ENCODE measurements at places on chromosomes 2 and 18.

DNA sequence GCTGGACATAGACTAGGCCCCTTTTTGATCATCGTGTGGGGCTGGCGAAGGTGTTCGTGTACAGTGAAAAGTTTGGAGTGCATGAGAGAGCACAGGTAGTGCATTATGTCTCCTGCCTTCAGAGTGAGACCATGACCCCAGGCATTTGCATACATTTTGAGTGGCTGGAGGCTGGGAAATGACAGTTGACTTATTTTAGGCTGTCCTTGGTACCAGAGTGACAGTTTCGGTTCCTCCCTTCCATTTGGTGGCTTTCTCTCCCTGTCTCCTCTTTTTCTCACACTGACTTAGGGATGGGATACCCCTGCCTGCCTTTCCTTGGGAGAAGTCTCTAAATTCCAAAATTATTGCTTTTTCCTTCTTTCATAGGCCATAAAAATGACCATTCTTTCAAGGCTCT, 20.1 kb downstream of the SERPINB12 start:
- no peak for DNase-seq

GRCh38 chr2:152189622-152190495, 14.3 kb upstream of the STAM2 start:
- no peak for DNase-seq

- no peak for DNase-seq
Observed at GRCh38 chr2:226839161-226839560, 3.3 kb downstream of the RHBDD1 start.

- no peak for DNase-seq
Observed at GRCh38 chr2:221962186-221962585, 336.6 kb downstream of the PAX3 start.

- DNase-seq: no peak
Observed at GRCh38 chr18:36890598-36890997, 61.7 kb downstream of the KIAA1328 start.

DNA sequence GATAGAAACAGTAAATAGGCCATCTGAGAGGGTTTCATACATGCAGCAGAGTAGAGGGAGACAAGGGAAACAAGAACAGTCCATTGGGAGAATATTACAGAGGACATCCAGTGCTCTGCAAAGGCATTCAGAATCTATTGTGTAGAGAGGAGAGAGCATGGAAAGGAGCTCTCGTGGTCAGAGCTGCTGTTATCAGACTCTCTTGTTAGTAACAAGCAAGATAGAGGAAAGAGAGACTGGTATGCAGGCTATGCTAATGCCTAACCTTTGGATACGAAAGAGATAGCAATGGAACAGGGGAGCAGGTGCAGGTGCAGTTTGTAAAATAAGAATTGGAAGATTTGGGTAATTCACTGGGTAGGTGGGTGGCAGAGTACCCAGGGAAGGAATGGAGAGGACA, 855.9 kb downstream of the CNTNAP5 start:
- no peak for DNase-seq

DNA sequence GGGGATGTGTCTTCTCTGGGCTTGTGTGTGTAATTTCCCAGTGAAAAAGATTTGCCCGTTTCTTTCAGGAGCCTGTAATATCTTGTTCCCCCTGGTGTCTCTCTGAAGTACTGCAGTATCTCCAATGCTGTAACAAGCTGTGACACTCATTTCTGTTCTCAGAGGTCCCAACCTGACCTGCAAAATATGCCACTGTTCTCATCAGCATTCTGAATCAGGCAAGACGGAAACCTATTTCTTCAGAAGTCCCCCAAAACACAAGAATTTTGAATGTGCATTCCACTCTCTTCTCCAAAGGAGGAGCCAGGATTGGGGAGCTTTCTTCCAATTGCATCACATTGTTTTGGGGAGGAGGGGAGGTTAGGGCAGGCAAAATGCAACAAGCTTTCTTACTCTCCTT, 77.0 kb upstream of the CNGA3 start:
- DNase-seq: no peak

GRCh38 chr2:146986161-146986560, 858.7 kb upstream of the ACVR2A start:
- DNase-seq: no peak

DNA sequence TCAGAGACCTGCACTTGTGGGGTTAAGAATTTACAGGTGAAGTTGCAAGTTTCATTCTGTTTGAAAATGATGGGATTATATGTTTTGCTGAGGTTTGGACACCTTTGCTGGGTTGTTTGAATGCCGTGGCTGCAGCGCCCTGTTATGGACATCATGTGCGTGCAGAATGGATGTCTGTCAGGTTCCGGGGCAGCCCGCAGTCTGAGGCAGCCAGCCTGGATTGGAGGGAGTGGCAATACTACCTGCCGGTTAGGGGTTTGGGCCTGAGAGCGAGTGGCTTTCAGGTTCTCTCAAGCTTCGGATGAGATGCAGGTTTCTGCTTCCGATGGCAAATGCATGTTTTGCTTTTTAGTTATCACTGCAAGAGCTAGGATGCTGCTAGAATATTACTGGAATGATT, 1.1 kb downstream of the CASP8 start:
- DNase-seq: no peak

DNA sequence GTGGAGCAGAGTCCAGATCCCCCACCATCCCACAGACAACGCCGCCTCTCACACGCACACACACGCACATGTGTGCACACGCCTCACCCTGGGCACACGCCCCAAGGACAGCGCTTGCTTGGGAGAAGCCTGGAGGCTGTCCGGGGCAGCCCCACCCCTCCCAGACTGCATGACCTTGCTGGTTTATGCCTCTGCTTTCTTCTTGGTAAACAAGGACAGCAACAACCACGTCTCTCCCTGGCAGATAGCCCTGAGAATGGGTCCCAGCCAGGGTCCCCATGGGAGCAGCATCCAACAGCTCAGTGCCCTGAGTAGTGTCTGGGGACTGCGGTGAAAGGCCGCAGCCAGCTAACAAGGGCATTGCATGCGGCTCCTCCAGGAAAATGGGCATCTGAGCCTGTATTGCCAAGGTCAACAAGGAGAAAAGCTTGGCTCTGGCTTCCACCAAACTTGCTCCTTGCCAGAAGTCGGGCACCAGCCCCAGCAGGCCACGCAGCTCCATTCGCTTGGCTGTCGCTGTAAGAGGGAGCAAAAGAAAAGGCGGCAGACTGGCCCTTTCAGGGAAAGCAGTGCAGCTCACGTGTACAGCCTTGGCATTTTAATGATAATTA, 234.6 kb downstream of the EIPR1 start:
- DNase-seq: no peak

GRCh38 chr2:96463119-96463518, 42.0 kb downstream of the NEURL3 start:
- DNase-seq: no peak

DNA sequence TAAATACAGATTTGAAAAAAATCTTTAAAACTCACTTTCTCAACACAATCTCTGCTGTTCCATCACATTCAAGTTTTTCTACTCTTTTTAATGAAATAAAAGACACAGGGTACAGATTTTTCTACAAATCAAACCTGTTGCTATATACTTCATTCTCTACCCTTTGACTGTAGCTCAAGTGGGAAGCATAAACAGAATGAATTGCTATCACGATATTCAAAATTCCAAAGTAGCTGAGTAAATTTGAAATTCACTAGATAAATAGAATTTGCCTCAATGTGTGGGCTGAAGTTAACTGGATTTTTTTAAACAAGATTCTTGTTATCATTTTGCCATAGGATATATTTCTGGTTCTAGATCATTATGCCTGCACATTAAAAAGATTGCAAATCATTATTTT, 185.9 kb downstream of the ZNF521 start:
- no peak for DNase-seq

GRCh38 chr18:62370366-62370765, 45.3 kb downstream of the TNFRSF11A start:
- DNase-seq: no peak

DNA sequence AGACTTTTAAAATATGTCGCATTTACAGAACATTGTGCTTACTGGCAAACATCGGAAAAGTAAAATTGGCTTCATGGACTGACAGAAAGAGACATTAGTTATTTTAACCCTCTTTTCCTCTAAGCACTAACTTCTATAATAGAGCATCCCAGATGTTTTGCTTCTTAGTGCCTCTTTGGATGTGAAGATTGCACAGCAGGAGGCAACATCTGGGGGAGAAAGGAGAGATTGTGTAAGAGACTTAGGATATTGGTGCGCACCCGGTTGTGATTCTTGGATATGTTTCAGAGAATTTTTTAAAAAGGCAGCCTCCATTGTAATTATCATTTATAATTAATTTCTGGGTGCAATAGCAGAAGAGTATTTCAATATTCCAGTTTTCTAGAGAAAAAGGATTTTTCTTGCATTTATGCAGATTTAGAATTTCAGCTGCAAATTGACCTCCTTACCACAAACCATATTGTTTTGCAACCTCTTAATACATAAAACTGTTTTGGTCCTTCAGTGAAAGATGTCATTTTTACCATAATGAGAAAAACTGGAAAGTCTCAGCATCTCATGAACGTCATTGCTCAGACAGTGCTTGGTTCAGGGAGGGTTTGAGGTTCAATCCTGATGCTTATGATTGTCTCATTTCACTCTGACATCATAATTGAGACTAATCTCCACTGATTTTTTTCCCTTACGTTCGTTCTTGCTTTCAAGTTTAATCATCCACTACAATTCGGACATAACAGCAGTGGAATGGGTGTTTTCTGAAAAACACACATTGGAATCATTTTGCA, 404.3 kb downstream of the ZNF521 start:
- no peak for DNase-seq

DNA sequence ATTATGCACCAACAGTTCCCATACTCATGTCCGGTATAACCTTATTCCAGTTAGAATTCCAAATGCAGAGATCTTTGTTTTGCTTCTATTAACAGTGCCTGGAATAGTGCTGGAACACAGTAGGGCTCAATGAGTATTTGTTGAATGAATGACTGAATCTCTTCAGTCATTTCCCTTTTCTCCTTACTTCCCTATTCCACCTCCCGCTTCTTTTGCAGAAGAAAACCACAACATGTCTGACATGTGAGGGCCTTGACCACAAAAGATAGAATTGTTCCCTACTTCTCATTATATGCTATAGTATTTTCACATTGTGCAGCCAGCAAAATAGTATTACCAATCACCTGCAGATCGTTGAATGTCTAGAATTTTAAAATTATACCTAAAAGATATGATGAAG, 19.5 kb upstream of the HNRNPLL start:
- DNase-seq: no peak

DNA sequence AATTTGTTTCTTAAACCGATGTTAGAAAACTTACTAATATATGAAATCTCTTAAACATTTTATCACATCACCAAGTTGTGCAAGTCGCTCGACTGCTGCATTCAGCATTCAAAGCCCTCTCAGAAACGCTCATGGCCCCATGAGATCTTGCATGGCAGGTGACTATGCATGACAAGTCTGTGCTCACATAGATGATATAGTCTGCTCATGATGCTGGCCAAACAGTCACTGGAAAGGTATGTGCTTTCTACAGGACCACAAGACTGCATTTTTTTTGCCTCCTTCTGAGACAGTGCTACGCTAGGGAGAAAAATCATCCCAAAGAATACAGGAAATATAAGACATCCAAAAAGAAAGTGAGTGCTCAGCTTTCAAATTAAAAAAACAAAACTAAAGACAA, 98.3 kb upstream of the ZBTB14 start:
- DNase-seq: no peak

Measured in activated T-cell treated with anti-CD3 and anti-CD28 coated beads for 24 hours (primary cell).